ENCODE measurements at places on chromosomes 7 and 10.

DNA sequence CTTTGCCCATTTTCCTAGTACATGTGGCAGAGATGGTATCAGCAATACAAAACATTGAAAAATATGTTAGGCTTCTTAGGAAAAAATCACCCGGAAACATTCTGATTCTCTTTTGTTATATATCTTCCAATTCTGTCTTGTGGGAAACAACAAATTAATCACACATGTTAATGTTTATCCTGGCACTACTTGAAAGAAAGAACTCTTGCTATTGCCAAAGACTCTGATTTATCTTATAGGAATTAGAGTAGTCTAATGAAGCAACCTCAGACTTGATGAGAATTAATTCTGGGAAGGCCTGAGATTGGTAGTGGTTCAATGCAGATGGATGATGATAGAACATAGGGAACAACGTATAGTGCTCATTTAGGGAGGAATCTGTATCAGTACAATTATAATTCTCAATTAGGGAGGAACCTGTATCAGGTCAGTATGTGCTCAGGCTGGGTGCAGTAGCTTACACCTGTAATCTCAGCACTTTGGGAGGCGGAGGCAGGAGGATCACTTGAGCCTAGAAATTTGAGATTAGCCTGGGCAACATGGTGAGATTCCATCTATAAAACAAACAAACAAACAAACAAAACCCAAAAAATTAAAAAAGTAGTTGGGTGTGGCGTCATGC is 50.7 kb downstream of the TAS2R16 start:
- peak; percentile 24 for DNase-seq

- no peak for DNase-seq
These were observed 177.4 kb downstream of the ELFN1 start for GRCh38 chr7:1847260-1848001.

DNA sequence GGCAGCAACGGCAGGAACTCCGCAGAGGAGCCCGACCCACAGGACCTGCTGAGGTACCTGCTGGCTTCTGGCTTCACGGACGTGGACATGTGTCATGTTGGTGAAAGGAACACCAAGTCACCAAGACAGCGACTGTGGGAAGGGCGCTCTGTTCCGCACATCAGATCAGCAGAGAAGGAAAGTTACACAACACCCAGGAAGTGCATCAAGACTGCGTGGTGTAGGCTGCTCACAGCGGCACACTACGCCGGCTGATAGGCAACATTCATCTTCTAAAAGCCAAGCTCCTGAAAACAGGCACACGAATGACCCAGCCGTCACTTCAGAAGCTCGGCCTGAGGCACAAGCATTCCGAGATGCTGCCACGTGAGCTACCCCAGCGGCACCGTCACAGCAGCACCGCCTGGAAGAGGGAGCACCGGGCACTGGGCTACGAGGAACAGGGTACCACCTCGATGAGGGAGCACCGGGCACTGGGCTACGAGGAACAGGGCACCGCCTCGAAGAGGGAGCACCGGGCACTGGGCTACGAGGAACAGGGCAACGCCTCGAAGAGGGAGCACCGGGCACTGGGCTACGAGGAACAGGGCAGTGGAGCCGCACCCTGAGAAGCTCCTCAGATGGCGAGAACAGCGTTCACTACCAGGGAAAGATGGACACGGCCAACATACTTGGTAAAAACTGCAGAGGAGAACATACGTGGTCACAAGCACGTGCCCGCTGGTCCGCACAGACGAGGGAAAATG is 86.7 kb downstream of the MAD1L1 start:
- no peak for DNase-seq

- no peak for DNase-seq
These were observed 172.6 kb downstream of the SKIDA1 start for GRCh38 chr10:21352886-21353285.

DNA sequence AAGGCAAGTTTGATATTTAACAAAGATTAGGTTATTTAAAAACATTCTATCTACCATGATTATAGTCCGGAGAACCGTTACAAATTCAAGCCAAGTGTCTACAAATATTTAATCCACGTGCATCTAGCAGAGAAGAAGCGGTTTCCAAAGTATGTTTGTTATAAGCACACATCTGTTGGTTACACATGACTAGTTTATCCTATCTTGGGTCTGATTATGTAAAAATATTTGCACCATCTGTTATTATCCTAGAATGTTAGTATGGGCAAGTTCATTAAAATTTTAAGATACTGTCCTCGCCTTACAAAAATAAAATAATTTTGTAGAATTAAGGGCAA is 289.2 kb upstream of the VSTM2A start:
- DNase-seq: no peak

Data from amniotic epithelial cell (primary cell).